ENCODE measurements at places on chromosomes 4 and X.

GRCh38 chr4:61934198-61934597 is 734.1 kb downstream of the ADGRL3 start:
- DNase-seq = no peak

- DNase-seq = no peak
Measured at GRCh38 chr4:87541956-87542709, 13.0 kb upstream of the SPARCL1 start.

DNA sequence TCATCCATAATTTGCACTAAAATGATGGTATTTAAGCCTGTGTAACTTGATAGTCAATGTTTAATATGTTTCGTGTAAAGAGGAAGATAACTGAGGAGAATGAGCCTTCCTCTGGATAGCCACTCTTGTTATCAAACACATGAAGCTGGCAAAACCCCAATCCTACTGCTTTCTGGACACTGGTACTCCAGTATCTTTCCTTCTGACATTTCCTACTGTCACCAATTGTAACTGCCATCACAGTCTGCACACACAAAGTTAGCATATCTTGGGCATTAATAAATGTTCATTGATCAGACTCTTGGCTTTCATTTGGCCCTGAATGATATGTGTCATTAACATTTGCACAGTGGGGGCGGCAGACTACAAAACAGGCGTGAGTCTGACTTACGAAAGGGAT is 419.1 kb downstream of the TMA16 start:
- peak; percentile 24 for DNase-seq

- DNase-seq = no peak
Measured at GRCh38 chr4:107243141-107243781, 207.1 kb upstream of the DKK2 start.

GRCh38 chr4:105686571-105686970 is 21.9 kb downstream of the INTS12 start:
- no peak for DNase-seq

DNA sequence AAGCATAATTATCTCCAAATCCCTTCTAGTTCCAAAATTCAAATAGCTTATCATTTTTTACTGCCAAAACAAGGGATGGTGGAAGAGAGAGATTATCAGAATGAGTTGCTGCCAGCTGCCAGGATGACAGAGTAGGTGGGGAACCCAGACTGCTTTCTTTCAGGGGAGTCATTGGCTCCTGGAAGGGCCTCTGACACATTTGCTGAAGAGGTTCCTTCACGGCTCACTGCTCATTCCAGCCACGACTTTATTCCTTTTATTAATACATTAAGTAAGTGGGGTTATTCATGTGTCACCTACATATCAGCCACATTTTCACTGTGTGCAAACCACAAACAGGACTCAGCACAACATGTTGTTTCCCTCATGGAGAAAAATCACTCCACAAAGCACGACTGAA is 12.7 kb upstream of the SMIM43 start:
- no peak for DNase-seq

DNA sequence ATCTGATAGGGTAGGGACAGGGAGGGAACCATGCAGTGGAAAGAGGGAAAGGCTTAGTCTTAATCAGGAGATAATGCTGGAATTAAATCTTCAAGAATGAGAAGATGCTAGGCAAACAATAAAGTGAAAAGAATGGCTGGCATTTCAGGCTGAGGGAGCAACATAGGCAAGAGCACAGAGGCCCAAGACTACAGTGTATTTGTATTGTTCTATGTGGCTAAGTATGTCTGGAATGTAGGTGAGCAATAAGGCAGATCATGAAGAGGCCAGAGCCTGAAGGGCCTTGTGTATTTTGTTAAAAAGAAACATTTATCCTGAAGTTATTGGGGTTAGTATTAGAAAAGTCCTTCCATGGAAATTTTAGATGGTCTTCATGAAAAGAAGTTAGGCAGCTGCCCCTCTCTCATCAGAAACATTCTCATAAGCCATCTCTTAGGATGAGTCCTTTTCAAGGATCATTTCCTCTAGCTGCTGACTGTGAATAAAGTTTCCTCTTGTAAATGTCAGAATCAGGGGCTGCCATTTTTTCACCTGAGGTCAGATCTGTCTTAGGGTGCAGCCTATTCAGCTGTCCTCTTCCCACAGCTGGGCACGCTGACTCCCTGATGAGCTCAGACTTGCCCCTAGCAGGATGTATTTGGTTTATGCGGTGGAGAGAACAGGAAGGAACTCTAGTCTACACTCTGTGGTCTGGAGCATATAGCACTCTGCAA is 46.3 kb downstream of the ATP10D start:
- peak; percentile 46 for DNase-seq

- no peak for DNase-seq
Measured at GRCh38 chrX:38110231-38110630, 103.9 kb downstream of the SYTL5 start.

- DNase-seq = no peak
Measured at GRCh38 chrX:99705701-99706100, 704.4 kb downstream of the PCDH19 start.

DNA sequence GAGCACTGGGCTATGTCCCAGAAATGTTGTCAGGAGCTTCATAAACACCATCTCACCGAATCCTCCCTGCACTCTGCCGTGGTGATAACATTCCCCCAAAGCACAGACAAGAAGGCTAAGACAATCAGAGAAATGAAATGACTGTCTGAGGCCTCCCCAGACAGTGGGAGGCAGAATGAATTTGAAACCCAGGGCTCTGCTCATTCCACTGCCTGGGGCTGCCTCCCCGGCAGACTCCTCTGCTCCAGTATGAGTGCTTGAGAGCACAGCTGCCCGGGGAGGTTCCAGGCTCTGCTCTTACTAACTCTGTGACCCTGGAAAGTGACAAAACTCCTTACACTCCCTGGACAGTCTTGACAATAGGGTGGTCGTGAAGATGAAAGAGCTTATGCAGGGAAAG is 9.7 kb downstream of the FGFBP1 start:
- no peak for DNase-seq

- DNase-seq = no peak
Measured at GRCh38 chr4:76804096-76804495, 93.8 kb downstream of the SOWAHB start.

GRCh38 chrX:13892856-13893255 is 76.0 kb upstream of the GPM6B start:
- DNase-seq = no peak

DNA sequence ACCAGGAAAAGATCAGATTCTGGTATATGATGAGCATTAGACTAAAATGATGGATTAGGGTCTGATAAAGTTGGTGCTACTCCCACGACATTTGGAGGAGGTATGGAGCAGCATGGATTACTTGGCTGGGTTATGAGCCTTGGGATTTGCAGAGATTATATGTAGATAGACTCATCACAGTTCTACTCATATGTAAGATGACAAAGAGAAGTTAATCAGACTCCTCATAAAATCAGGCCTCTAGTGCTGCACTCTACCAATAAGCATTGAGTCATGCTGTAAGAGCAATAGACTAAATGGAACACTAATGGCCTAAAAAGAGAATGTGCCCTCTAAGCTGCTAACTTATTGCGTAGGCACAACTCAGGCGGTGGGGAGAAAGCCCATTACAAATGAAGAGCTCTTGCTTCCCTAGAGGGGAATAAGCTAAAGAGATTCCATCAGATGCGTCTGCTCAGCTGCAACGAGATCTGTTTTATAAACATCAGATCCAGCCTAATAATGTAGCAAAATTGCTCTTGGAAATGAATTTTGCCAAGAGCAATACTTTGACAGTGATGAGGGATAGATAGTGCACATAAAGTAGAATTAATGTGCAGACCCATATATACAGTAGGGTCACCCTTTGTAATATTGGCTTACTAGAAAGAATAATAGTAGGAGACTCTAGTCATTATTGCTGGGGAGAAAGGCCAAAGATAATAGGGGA is 17.5 kb downstream of the LIAS start:
- no peak for DNase-seq

DNA sequence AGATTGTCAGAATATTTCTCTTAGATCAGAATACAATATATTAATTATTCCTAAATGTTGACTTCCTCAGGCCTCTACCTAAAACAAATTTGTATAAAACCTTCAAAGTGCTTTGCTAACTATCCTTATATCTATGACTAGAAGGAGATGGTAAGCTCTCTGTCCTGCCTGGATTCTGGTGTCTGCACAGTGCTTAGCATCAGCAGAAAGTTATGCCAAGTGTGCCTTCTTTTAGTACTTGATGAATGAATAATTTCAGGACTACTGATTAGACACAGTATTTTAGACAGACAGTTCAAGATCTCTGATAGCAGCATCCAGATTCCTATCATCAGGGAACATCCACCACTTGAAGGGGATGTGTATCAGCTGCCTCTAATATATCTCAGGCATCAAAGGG is 242.4 kb upstream of the TLL1 start:
- no peak for DNase-seq

DNA sequence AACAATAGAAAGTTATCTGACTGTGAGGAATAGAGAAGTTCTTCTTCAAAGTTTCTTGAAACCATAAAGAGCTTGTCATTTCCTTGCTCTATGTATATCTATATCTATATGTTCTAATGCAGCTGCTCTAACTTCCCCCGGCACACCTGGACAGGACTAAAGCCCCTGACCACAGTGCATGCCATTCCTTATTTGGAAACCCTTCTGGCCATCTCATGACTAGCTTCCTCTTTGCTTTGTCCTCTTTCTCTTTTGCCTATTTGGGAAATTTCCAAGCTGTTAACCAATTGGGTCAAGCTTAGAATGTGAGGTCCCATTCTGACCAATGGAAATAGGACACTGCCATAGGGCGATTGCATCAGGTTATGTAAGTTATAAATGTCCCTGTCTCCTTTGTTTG is 1481.1 kb downstream of the STIM2 start:
- DNase-seq = no peak

DNA sequence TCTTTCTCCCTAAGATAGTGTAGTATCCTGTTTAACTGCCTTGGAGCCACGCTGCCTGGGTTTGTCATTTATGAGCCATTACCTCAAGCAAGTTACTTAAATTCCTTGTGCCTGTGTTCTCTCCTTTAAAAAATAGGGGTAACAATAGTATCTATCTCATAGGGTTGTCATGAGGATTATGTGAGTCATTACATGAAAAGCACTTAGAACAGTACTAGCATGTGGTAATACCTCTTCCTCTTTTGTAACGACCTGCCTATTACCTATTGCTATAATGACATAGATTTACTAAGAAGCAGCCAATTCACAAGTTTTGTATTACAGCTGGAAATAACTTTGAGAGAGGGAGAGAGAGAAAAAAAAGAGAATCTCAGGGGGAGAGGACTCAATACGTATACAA is 834.7 kb downstream of the RAPGEF2 start:
- DNase-seq = no peak

DNA sequence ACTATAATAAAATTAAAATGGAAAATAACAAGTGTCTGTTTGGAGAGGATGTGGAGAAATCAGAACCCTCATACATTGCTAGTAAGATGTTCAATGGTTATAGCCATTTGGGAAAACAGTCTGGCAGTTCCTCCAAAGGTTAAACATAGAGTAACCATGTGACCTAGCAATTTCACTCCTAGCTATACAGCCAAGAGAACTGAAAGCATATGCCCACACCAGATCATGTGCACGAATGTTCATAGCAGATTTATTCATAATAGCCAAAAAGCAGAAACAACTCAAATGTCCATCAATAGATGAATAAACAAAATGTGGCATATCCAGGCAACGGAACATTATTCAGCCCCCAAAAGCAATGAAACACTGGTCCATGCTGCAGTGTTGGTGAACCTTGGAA is 9.4 kb upstream of the CCNQ start:
- DNase-seq = no peak

DNA sequence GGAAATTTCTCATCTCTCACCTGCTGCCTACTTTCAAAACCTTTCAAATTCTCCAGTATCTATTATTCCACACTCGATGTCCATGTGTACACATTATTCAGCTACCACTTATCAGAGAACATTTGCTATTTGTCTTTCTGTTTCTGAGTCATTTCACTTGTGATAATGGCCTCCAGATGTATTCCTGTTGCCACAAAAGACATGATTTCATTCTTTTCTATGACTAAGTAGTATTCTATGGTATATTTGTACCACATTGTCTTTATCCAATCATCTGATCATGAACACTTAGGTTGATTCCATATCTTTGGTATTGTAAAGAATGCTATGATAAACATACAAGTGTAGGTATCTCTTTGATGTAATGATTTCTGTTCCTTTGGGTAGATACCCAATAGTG is 310.1 kb upstream of the SPOCK3 start:
- no peak for DNase-seq

- no peak for DNase-seq
Measured at GRCh38 chr4:126633306-126633705, 999.5 kb upstream of the INTU start.

- no peak for DNase-seq
Measured at GRCh38 chr4:102994803-102995202, 24.7 kb downstream of the SLC9B1 start.
